Occipital lobe (tissue), 3 donors: ENCODE measurements at places on chromosomes 1 and 21.

DNA sequence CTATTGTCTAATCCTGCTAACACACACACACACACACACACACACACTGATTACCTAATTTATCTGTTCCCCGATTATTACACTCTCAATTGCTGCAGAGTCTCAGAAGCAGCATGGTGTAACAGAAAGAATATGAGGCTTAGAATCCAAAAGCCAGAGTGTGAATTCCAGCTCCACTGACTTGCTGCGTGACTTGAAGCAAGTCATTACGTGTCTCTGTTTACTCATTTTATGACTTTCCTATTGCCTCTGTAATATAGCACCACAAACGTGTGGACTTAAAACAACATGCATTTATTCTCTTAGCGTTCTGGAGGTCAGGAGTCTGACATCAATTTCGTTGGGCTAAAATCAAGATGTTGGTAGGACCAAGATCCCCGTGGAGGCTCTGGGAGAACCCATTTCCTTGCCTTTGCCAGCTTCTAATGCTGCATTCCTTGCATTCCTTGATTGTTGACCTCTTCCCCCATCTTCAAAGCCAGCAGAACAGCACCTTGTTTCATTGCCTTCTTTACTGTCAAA, 55.9 kb upstream of the ATP5PO start:
- DNase-seq = no peak

DNA sequence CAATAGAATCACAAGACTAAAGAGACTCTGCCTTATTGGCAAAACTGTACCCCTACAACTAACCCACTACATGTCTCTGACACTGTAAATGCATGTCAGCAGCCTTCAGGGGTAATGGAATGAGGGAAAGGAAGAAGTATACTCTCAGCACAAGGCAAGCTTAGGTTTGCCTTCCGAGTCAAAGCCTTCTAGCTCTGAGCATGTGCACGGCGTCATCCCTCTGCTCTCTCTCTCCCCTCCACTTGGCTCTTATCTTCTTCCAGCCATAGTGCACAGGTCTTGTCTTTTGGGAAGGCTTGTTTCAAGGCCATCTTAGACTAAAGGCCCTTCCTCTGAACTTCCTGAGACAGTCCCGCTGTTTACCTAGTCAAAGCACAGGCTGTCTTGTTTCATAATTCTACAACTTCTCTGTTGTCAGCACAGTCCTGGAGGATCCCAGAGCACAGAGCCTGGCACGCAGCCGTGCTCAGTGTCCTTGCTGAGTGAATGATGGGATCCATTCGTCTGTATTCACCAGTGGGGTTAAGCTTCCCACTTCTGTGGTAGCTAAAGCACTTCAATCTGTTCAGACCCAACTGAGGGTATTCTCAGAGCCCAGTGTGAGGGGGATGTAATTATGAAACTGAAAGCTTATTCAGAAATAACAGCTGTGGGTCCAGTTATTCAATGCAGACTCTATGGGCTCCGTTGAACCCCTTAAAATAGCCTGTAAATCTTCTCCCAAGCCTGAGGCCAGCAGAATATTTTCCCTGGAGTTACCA, 166.5 kb upstream of the PLD5 start:
- DNase-seq = no peak

GRCh38 chr1:243396876-243397275, 141.0 kb downstream of the SDCCAG8 start:
- DNase-seq = no peak

- no peak for DNase-seq
Observed at GRCh38 chr1:207964195-207964966, 53.5 kb upstream of the CD34 start.

- no peak for DNase-seq
Observed at GRCh38 chr1:207911856-207912760, 1.2 kb upstream of the CD34 start.

GRCh38 chr1:183048087-183049085, 25.2 kb downstream of the LAMC1 start:
- no peak for DNase-seq

DNA sequence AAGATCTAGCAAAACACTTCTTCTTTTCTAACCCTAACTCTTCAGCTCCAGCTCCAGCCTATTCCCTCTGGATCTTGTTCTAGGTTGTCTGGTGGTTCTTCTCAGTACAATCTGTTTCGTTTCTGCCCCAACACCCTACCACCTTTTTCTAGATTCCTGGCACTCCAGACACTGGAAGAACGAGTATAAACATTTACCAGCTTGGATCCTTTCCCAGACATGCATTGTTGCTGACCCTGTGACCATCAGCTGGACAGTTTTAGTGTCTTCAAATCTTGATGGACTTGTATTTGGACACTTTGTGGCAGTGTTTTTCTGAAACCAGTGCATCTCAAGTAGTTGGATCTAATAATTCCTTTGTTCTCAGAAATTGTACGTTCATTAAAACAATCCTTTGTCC, 30.6 kb upstream of the CACNA1E start:
- DNase-seq = no peak

- DNase-seq = no peak
Observed at GRCh38 chr1:212557739-212558692, 50.5 kb upstream of the ATF3 start.

GRCh38 chr1:194503209-194503608, 1316.8 kb upstream of the B3GALT2 start:
- no peak for DNase-seq
